ENCODE measurements at places on chromosomes 6 and 20. TPM values are rescaled to one million over a fixed set of nuclear protein-coding genes. Genes with fewer than 3 reads are reported as not detected.
A peak's percentile ranks its signal among the peaks of the same experiment; 100 is the strongest.

Gene PRSS35
- 0.34 TPM for total RNA-seq

DNA sequence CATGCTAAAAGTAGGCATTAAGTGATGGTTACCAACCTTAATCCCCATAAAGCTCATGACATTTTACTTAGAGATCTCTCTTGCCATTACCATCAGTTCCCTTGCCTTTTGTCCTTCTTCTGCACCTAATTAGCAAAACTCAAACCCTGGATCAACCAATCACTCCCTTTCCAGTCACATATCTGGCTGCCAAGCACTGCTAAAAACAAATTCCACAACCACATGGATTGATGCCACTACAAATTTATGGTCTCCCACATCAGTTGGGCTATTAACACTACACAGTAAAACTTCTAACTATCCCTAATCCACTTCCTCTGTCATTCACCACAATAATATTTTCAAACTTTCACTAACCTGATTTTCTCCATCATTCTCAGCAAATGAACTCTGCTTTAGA is 54.3 kb upstream of the RNF146 start:
- no peaks in the 10 kb centered on the region for H3K36me3 ChIP-seq
- DNase-seq = no peak
- no peaks in the 10 kb centered on the region for H3K27me3 ChIP-seq
- H3K4me3 ChIP-seq = no peak overlapping the region

GRCh38 chr6:161223646-161224045 is 50.2 kb downstream of the AGPAT4 start:
- DNase-seq = no peak
- no peaks in the 10 kb centered on the region for H3K27me3 ChIP-seq
- no peak overlapping the region for H3K4me3 ChIP-seq
- no peak overlapping the region for H3K27ac ChIP-seq
- peaks cover 7% of the 10 kb centered on the region for H3K4me1 ChIP-seq
- no peaks in the 10 kb centered on the region for H3K36me3 ChIP-seq

DNA sequence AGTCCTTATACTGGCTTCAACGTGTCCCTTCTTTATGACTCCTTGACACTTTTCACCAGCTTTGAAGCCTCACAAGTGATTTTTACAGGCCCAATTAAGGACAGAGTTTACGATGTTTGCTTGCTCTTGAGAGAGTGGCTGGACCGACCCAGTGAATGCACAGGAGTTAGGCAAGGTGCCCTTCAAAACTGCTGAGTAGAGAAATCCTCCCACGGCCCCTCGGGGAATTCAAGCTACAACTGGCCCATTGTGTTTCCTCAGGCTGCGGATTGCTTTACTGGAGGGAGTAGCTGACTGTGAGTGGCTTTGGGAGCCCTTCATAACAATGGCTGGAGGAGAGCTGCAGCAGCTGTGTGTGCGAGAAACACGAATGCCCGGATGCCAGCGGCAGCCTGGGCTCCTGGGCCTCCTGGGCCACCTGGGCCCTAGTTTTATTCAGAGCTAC is 50.0 kb downstream of the SGK1 start:
- peak overlapping the region; percentile 26 for H3K27ac ChIP-seq
- DNase-seq = no peak
- no peaks in the 10 kb centered on the region for H3K4me1 ChIP-seq
- no peaks in the 10 kb centered on the region for H3K36me3 ChIP-seq

DNA sequence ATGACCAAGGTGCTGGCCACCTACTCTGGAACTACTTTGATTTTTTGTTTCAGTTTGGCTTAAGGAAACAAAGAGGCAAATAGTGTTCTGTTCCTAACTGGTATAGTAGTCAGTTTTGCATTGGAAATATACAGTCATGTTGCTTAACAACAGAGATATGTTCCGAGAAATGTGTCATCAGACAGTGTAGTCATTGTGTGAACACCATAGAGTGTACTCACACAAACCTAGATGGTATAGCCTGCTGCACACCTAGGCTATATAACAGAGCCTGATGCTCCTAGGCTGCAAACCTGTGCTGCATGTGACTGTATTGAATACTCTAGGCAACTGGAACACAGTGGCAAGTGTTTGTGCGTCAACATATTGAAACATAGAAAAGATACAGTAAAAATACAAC is 80.4 kb downstream of the ARID1B start:
- H3K27ac ChIP-seq = no peak overlapping the region
- H3K4me3 ChIP-seq = no peak overlapping the region
- DNase-seq = no peak
- no peaks in the 10 kb centered on the region for H3K27me3 ChIP-seq
- no peaks in the 10 kb centered on the region for H3K36me3 ChIP-seq

DNA sequence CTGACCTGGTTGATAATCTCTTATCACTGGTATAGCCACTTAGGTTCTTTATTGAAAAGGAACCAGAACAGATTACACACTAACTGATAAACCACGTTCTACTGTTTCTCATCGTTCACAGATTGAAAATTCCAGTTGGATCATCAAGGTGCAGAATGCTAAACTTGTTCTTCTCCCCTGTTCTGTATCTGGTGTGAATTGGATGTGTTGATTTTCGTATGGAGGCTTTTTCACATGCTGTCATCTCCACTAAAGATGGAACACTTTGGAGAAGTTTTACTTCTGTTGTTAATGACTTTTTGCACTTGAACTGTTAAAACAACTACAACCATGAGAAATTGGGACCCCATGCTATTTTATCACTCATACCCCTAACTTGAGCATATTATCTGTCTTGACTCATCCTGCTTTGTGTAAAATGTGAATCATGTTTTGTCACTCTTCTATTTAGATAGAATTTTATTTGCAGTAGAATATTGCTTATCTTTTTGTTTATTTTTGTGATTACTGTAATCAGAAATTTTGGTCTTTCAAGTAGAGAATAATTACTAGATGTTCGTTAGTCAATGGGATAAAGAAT is 17.5 kb downstream of the VAPB start:
- H3K4me1 ChIP-seq = no peaks in the 10 kb centered on the region
- H3K27ac ChIP-seq = peak overlapping the region; percentile 7

Gene FAM110A
- 6.2 TPM for total RNA-seq

- no peak overlapping the region for H3K4me3 ChIP-seq
- no peak overlapping the region for H3K27ac ChIP-seq
- DNase-seq = no peak
- no peaks in the 10 kb centered on the region for H3K4me1 ChIP-seq
Observed at GRCh38 chr20:54337144-54337543, 129.3 kb downstream of the PFDN4 start.

Gene ACTL10
- 1.9 TPM for total RNA-seq

DNA sequence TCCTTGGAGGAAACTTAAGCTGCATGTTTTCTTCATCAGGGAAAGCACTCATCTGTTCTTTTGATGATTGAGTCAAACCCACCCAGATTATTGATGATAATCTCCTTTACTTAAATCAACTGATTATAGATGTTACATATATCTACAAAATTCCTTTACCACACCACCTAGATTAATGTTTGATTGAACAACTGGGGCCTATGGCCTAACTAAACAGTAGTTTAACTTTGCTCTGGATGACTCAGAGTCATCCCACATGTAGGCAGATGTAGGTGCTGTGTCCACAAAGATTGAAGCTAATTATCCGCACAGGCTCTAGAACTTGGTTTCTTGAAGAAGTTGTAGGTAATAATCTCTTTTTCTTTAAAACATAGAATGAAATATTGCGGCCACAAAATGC is 42.2 kb downstream of the PKIB start:
- H3K4me1 ChIP-seq = no peaks in the 10 kb centered on the region
- H3K4me3 ChIP-seq = no peak overlapping the region
- H3K36me3 ChIP-seq = no peaks in the 10 kb centered on the region

GRCh38 chr20:57389695-57390603 is 1.2 kb upstream of the RBM38 start:
- no peaks in the 10 kb centered on the region for H3K4me1 ChIP-seq
- H3K4me3 ChIP-seq = peak overlapping the region; percentile 25
- H3K27ac ChIP-seq = peak overlapping the region; percentile 75
